Epithelial cell of alveolus of lung (primary cell): ENCODE measurements at places on chromosomes 12 and 14. TPM values are rescaled to one million over a fixed set of nuclear protein-coding genes. Genes with fewer than 3 reads are reported as not detected.

Gene ZDHHC22
- total RNA-seq = not detected in 2 replicates

Gene CLEC9A
- total RNA-seq = not detected in 2 replicates

Gene ZBTB25
- total RNA-seq = 3.6 and 6.6 TPM in 2 replicates

Gene RAPGEF3
- 0.72 and 1.6 TPM in 2 replicates for total RNA-seq

Gene ORMDL2
- 14.6 and 25.6 TPM in 2 replicates for total RNA-seq

Gene SLCO1B3
- total RNA-seq = not detected in 2 replicates

Gene ZNF410
- total RNA-seq = 42.5 and 46.1 TPM in 2 replicates

Gene HCAR3
- total RNA-seq = not detected in 2 replicates

Gene RPGRIP1
- total RNA-seq = under 0.01 TPM in 1 of 2 replicates, not detected in the other

Gene MAGOHB
- 31.0 and 44.9 TPM in 2 replicates for total RNA-seq

Gene LTBR
- total RNA-seq = 131 and 197 TPM in 2 replicates

Gene CDCA3
- 12.0 and 27.4 TPM in 2 replicates for total RNA-seq

Gene MYO1H
- total RNA-seq = not detected in 2 replicates

Gene ZFHX2
- 0.08 and 0.39 TPM in 2 replicates for total RNA-seq

Gene FAM181A
- not detected in 2 replicates for total RNA-seq

Gene FOXA1
- 2.1 and 2.7 TPM in 2 replicates for total RNA-seq

Gene SLC10A1
- not detected in 2 replicates for total RNA-seq

Gene TMEM179
- total RNA-seq = not detected in 2 replicates

Gene ZNF385A
- 3.2 and 13.9 TPM in 2 replicates for total RNA-seq

Gene ENO2
- 26.1 and 45.2 TPM in 2 replicates for total RNA-seq

Gene PIANP
- 0.52 and 5.9 TPM in 2 replicates for total RNA-seq

Gene EML5
- under 0.01 TPM in 1 of 2 replicates, not detected in the other for total RNA-seq

Gene CIROP
- total RNA-seq = 0.88 TPM in 1 of 2 replicates, not detected in the other

Gene SYNDIG1L
- total RNA-seq = 0.13 and 2.5 TPM in 2 replicates

Gene HVCN1
- 4.4 and 6.4 TPM in 2 replicates for total RNA-seq

Gene HOXC13
- not detected in 2 replicates for total RNA-seq

Gene XRCC3
- total RNA-seq = 10.5 and 26.9 TPM in 2 replicates

Gene OVCH1
- 0.08 TPM in 1 of 2 replicates, not detected in the other for total RNA-seq

Gene DNAH10
- total RNA-seq = 0.32 and 0.52 TPM in 2 replicates

Gene GPR135
- 1.0 and 2.6 TPM in 2 replicates for total RNA-seq

Gene CCNK
- total RNA-seq = 13.7 and 36.3 TPM in 2 replicates

Gene CAPRIN2
- 13.1 and 26.2 TPM in 2 replicates for total RNA-seq

Gene PLCZ1
- total RNA-seq = not detected in 2 replicates
